Activated naive CD4-positive, alpha-beta T cell (primary cell): ENCODE measurements at places on chromosomes 1 and 21.
A peak's percentile ranks its signal among the peaks of the same experiment; 100 is the strongest.

- DNase-seq = no peak
Measured at GRCh38 chr1:92964316-92964715, 3.1 kb upstream of the DIPK1A start.

DNA sequence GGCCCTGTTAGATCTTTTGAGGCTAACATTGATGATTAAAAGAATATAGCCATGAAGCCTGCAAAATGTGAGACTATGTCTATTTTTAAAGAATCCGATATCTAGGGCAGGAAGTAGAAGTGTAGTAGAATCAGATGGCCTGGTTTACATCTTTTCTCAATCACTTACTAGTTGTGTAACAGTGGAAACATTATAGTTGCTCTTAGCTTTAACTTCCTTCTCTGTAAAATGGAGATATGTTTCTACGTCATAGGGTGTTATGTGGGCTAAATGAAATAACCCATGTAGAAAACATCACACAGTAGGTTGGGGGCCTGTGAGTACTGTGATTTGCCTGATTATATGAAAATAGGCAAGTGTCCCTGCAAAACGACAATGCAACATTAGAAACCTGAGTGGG lies 4.4 kb upstream of the IGFN1 start:
- DNase-seq = no peak

DNA sequence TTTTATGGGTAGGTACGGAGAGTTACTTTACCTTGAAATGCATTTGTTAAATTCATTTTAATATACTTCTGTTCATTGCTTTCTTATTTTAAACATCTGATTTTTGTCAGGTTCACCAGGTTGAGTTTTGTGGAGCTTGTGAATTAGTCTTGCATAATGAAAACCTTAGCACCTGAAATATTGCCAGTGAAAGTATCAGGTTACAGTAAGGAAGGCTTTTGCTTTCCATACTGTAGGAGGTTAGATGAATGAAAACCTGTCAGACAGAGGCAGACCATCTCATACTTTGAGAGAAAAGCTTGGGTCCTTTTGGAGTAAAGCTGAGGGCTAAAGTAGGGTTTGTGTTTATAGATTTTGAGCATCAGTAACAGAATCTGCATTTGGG lies 34.7 kb downstream of the THRAP3 start:
- DNase-seq = no peak

GRCh38 chr1:225159793-225160192 lies 230.3 kb downstream of the DNAH14 start:
- no peak for DNase-seq

- no peak for DNase-seq
Measured at GRCh38 chr1:172095846-172096245, 254.5 kb downstream of the DNM3 start.

GRCh38 chr1:170318141-170318540 lies 172.4 kb downstream of the NTMT2 start:
- DNase-seq = no peak

- DNase-seq = no peak
Measured at GRCh38 chr21:37711836-37712568, 204.3 kb downstream of the KCNJ6 start.

DNA sequence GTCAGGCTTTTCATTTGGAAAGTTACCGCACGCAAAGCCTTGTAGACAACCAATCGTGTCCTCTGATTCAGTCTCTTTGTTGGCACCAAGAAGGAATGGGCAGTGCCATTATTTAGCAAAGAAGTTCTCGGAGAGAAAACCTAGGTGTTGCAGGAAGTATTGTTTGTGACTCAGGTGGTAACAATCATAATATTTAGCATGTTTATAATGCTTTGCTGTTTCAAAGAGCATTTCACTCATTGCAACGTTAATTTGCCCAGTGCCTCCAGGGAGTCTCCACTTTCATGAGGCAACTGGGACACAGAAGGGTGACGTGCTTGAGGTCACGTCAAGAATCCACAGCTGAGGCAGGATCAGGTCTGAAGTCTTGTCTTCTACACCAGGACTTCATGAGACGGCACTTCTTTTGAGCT lies 31.4 kb downstream of the STPG1 start:
- no peak for DNase-seq

DNA sequence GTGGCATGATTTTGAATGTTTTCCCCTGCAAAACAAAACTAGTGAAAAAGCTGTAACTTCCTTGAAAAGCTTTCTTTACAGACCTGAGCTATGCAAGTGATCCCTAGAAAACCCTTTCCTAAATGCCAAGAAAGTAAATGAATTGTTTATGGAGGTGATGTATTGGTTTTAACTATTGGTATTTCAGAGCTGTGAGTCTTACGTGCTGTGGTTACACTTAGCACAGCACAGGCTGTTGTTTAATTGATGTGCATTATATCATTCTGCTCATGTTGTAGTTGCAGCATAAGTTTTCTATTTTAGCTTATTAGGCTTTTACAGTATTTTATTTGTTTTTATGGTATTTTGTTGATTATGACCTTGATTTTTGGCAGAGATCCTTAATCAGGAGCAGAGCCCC lies 74.1 kb upstream of the DYNLT5 start:
- no peak for DNase-seq

GRCh38 chr1:225509770-225510169 lies 81.9 kb upstream of the LBR start:
- DNase-seq = no peak

GRCh38 chr1:201719812-201720521 lies 109.0 kb upstream of the IPO9 start:
- DNase-seq = no peak

DNA sequence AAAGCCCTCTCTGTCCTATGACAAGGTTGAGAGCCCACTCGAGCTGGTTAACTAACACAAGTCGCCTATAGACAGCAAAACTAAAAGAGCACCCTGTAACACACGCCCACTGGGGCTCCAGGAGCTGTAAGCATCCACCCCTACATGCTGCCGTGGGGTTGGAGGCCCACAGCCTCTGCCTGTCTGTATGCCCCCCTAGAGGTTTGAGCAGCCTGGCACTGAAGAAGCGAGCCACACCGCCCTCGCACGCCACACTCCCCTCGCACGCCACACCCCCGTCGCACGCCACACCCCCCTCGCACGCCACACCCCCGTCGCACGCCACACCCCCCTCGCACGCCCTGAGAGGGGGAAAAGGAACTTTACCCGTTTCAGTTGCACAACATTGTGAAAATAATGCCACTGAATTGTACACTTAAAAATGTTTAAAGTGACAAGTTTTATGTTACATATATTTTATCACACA lies 13.2 kb upstream of the HMGCL start:
- peak; percentile 74 for DNase-seq

DNA sequence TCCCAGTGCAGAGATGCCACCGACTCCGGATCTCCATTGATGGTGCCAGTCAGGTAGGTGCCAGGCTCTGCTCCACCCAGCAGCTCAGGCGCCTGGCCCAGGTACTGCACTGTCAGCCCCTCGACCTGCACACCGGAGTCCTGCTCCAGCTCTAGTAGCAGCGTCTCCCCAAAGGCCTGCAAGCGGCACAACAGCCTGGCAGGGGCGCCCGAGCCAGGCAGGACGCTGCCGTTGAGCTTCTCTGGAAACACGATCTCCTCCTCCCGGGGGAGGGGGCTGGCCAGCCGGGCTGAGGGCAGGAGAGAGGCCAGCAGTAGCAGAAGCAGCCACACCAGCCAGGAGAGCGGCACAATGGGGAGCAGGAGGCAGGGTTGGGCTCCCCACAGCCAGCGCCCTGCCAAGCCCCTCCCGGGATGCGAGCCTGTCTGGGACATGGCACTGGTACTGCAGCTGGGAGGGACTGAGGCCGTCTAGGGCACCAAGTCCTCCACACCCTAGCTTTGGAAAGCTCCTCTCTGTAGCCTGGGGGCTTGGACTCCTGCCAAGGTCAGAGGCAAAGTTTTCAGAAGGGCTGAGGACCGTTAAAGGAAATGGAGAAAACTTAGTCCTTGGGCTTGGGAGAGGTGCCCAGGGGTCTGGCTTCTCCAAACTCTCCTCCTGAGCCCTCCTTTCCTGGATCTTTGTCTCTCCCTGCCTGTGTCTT lies 509 bp downstream of the ADAMTS4 start:
- no peak for DNase-seq

DNA sequence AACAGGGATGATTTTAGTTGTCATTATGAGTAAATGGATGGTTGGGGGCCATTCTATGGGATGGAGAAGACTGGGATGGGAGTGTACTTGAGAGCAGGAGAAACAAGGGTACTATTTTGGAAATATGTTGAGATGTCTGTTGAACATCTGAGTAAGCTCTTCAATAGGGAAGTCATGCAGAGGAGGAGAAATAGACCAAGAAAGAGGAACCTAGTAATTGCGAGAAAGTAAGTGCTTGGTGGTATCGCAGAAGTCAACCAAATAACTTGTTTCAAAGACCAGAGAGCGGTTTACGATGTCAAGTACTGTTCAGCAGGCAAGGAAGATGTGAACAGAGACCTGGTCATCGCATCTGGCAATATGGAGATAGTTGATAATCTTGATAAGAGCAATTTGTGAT lies 22.4 kb upstream of the CHRM3 start:
- no peak for DNase-seq

DNA sequence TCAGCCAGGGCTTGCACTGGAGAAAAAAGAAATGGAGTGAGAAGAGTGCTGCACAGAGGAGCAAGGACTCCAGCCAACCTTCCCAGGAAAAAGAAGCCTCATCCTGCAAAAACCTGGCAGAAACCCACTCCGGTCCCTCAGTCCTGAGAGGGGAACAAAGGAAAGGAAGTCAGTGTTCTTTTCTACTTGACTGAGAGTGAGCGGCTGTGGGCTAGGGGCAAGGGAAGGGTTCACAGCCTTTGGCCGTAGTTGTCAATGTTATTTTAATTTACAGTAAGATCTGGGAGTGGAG lies 8.9 kb upstream of the GOLT1A start:
- no peak for DNase-seq
